ENCODE measurements at places on chromosomes 2 and 18. TPM values are rescaled to one million over a fixed set of nuclear protein-coding genes. Genes with fewer than 3 reads are reported as not detected.
A peak's percentile ranks its signal among the peaks of the same experiment; 100 is the strongest.

Gene CD8A
- 1.1 TPM for total RNA-seq

Gene NR4A2
- total RNA-seq: 4.2 TPM

DNA sequence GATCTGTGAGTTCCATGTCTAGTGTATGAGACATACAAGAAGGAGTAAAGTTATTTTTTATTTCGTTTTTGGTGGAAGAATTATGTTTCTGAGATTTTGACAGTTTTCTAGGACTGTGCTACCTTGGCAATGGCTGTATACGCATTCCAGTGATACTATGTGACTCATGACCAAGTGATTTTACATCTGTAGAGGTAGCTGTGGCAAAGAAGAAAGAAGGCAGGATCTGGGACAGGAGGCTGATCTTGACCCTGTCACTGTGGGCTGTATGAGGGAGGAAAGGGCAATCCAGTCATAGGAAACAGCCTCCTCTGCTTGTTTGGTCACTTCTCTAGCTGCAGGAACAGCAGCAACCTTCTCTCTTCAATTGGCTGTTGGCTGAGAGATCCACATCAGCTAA lies 44.0 kb upstream of the PDCL3 start:
- H3K27me3 ChIP-seq: no peaks in the 10 kb centered on the region
- no peaks in the 10 kb centered on the region for H3K4me1 ChIP-seq
- H3K27ac ChIP-seq: no peak overlapping the region
- no peaks in the 10 kb centered on the region for H3K36me3 ChIP-seq

- peaks cover under 1% of the 10 kb centered on the region for H3K4me1 ChIP-seq
- no peak overlapping the region for H3K4me3 ChIP-seq
- H3K27me3 ChIP-seq: no peaks in the 10 kb centered on the region
- H3K27ac ChIP-seq: no peak overlapping the region
- no peaks in the 10 kb centered on the region for H3K36me3 ChIP-seq
- no peak for DNase-seq
Measured at GRCh38 chr2:176508374-176508773, 239.1 kb downstream of the MTX2 start.

- peak overlapping the region; percentile 76 for H3K27ac ChIP-seq
- H3K27me3 ChIP-seq: no peaks in the 10 kb centered on the region
- peaks cover 30% of the 10 kb centered on the region for H3K4me1 ChIP-seq
- peak; percentile 66 for DNase-seq
Measured at GRCh38 chr2:66481100-66481549, 46.2 kb downstream of the MEIS1 start.

DNA sequence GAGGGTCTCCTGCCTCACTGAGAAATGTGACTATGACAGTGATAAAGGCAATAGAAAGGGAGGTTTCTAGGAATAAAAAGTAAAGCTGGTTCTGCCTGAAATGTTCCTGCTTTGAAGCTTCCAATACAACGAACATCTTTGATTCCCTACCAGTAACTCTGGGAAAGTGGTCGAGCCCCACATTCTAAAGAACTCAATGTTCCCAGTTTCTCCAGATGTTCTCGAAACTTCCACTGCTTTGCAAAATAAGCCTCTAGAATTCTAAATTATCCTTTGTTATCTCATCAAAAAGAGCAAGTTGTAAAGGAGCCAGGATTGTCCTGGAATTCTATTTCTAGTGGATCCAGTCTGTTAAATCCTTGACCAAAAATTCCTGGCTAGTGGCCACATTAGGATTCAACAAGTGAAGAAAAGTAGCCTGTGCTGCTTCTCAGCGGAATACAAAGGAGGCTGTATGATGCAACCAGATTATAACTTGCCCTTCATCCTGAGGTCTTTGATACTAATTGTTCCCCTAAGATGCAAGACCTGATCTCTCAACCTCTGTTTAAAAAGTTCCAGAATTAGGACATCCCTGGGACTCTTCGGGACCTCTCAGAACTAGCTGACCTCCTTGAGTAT lies 8.4 kb downstream of the SCN7A start:
- H3K36me3 ChIP-seq: peaks cover 9% of the 10 kb centered on the region
- H3K4me1 ChIP-seq: no peaks in the 10 kb centered on the region
- H3K27ac ChIP-seq: peak overlapping the region; percentile 33

- no peak overlapping the region for H3K4me3 ChIP-seq
- no peaks in the 10 kb centered on the region for H3K36me3 ChIP-seq
- DNase-seq: no peak
- H3K4me1 ChIP-seq: no peaks in the 10 kb centered on the region
- H3K27me3 ChIP-seq: no peaks in the 10 kb centered on the region
Measured at GRCh38 chr2:226142463-226142862, 657.2 kb downstream of the IRS1 start.

DNA sequence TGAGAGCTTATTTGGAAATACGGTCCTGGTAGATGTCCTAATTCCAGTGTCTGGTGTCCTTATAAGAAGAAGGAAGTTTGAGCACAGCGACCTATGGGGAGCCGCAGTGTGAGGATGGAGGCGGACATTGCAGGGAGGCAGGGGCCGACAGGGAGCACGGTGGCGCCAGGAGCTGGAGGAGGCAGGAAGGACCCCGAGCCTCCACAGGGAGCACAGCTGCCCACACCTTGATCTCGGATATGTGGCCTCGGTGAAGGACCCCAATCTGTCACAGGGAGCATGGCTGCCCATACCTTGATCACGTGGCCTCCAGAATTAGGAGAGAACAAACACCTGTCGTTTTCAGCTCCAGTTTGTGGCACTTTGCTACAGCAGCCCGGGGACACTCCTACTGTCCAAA lies 461.6 kb upstream of the SALL3 start:
- H3K4me3 ChIP-seq: no peak overlapping the region
- DNase-seq: no peak
- no peaks in the 10 kb centered on the region for H3K36me3 ChIP-seq
- H3K4me1 ChIP-seq: no peaks in the 10 kb centered on the region
- H3K27ac ChIP-seq: no peak overlapping the region
- H3K27me3 ChIP-seq: no peaks in the 10 kb centered on the region

All from lung (tissue), 17 donors.